ENCODE measurements at places on chromosomes 11 and 22. TPM values are rescaled to one million over a fixed set of nuclear protein-coding genes. Genes with fewer than 3 reads are reported as not detected.

Gene ACAD8
- polyA plus RNA-seq, result 22.1 TPM

Gene RTN3
- 142 TPM for polyA plus RNA-seq

Gene CNTF
- polyA plus RNA-seq, result 0.22 TPM

Gene OR5T2
- not detected for polyA plus RNA-seq
